ENCODE measurements at places on chromosomes 3 and 15.

- no peak for DNase-seq
Observed at GRCh38 chr3:10255835-10256234, 7.6 kb downstream of the TATDN2 start.

GRCh38 chr3:50156549-50157493 lies 1.7 kb downstream of the SEMA3F start:
- no peak for DNase-seq

- DNase-seq: peak; percentile 74
Observed at GRCh38 chr3:193865339-193865738, 270.6 kb upstream of the HES1 start.

GRCh38 chr3:185062191-185062590 lies 90.7 kb downstream of the C3orf70 start:
- no peak for DNase-seq

DNA sequence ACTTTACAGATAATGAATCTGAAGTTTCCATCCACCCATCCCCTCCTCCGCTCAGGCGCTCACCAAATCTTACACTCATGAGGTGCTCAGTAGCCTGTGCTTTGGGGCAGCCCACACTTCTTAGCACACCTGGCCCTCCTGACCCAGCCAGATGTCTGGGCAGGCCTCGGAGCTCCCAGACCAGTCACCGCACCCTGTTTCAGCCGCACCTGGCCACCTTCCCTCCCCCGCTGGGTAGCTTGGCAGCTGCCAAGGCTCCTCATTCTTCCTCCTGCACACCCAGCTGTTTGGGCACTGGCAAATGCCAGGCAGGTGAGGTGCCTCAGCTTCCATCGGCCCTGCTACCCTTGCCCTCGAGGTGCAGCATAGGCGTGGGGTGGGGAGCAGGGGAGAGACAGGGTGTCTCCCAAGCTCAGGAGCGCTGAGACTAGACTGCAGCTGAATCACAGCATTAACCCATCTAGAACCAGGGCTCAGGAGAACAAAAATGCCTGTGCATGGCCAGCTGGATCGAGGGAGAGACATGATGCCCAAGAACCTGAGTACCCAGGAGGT lies 45.8 kb downstream of the CDC25A start:
- no peak for DNase-seq

GRCh38 chr15:71730277-71731144 lies 79.8 kb upstream of the NR2E3 start:
- peak; percentile 63 for DNase-seq

- no peak for DNase-seq
Observed at GRCh38 chr3:14640734-14641133, 10.8 kb upstream of the CCDC174 start.

DNA sequence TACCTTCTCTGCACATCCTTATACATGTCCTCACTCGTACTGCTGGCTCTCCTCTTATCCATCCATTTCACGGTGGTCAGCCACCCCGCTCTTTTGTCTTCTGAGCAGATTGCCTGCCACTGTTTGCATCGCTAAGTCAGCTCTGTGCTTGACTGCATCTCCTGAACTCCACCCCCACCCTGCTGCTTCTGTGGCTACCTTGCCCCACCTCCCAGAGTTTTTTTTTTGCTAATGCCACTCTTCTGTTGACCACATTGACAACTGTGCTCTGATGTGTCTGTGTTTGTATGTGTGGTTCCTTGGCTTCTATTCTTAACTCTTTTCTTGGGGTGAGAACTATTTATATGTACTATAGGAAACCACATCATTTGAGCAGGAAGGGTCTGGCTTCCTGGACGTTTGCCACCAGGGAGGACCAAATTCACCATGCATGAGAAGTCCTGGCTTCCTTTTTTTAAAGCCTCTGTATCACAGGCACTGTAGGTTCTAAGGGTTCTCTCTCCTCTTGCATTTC lies 12.8 kb upstream of the MTMR10 start:
- DNase-seq: peak; percentile 75

GRCh38 chr3:18752273-18752934 lies 327.3 kb upstream of the SATB1 start:
- DNase-seq: no peak

DNA sequence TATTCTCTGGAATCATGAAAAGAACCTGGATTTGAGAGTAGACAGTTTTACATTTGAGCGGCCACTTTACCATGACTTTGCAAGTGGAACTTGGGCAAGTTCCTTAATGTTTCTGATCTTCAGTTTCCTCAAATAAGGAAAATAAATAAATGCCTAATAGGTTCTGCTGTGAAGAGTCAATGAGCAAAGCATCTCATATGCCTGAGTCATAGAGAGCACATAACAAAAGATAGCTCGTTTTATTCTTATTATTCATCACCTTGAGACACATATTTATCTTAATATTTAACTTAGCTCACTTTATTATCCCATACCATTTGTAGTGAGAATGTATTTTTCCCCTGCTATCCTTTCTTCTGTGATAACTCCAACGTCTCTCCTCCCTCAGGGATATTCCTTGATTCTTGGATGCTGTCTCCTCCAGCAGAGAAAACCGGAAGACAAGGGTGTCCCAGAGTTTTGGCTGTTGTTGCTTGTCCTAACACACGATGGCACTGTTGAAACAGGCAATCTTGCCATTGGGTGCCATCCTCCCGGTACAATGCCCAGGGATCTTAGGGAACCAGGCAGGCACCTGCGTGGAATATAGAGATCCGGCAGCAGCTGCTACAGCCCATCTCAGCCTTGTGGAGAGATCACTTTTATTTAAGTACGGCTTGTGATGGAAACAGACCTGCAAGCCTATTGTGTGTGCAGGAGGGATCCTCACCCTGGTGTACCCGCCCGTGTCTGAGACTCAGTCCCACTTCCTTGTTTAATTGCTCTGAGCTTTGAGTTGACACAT lies 33.3 kb upstream of the VPS33B start:
- DNase-seq: peak; percentile 71

DNA sequence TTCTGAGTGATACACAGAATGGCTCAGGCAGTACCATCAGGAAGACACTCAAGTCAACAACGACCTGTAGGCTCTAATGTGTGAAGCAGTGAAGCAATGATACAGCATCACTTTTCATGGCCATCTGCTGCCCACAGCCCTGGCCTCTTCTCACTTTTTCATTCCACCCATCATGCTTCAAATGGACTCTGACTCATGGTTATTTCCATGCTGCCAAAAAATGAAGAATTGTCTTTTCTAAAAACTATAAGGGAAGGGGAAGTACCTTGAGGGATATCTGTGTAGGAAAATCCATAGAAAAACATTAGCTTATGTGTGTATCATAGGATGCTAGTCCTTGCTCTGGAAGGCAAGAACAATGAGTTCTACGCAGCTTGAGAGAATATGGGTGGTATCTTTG lies 11.5 kb downstream of the HGD start:
- DNase-seq: no peak

DNA sequence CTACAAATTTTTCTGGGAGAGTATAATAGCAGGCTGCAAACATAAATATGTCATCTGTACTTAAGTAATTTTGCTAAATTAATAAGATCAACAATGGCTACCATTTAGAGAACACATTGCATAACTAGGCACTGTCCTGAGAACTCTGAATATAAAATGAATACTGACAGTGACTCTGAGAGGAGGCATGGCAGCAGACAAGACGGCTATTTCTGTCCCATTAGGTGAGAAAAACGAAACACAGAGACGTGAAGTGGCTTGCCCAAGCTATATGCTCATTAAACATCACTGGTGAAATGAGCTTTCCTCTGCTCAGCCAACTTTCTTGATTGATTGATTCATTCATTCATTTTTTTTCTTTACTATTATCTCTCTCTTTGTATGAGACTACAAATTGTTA lies 384.3 kb downstream of the PTPRG start:
- no peak for DNase-seq

DNA sequence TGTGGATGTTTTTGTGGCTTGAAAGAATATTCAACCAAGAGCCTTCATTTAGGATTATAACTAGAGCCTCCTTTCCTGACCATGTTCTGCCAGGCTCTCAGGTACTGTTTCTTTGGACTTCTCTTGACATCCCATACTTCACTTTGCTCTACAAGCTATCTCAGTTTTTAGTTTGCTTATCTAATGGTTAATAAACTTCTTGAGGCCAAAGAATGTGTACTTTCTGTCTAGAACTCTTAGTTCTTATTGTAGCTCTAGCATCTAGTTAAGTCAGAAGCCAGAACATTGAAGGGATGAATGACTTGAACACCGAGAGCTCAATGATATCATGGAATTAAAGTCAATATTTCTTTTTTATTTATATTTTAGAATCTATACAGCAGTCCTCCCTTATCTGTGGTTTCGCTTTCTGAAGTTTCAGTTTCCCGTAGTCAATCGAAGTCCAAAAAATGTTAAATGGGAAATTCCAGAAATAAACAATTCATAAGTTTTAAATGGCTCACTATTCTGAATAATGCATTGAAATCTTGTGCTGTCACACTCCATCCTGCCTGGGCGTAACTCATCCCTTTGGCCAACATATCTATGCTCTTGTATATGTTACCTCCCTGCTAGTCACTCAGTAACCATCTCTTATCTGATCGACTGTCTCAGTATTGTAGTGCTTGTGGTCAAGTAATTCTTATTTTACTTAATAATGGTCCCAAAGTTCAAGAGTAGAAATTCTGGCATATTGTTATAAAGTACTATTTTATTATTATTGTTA lies 368.6 kb upstream of the RBMS3 start:
- DNase-seq: no peak

- no peak for DNase-seq
Observed at GRCh38 chr3:102025606-102026270, 176.4 kb downstream of the NFKBIZ start.

DNA sequence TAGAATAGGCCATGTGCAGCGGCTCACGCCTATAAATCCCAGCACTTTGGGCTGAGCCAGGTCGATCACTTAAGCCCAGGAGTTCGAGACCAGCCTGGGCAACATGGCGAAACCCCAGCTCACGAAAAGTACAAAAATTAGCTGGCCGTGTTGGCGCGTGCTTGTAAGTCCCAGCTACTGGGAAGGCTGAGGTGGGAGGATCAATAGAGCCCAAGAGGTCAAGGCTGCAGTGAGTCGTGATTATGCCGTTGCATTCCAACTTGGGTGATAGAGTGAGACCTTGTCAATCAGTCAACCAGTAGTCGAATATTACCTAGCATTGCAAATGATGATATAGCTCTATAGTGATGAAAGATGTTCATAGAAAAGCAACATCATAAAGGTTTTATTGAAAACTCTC lies 51.9 kb downstream of the USP8 start:
- DNase-seq: no peak

DNA sequence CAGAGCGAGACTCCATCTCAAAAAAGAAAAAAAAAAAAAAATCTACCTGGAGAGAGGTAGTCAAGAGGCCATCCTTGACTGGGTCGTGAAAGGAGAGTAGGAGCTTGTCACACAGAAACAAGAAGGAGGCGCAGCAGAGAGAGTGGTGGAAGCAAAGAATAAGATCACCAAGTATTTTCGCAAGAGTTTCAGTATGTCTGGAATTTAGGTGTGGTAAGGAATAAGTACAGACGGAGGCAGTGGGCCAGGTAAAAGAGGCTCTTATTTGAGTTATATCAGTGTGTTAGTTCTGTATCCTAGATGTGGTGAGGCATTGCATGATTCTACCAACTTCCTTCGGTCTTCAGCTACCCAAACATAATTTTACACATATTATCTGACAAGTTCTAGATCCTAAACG lies 14.6 kb upstream of the ATP10A start:
- DNase-seq: no peak

- no peak for DNase-seq
Observed at GRCh38 chr3:181457190-181457589, 254.5 kb upstream of the SOX2 start.

GRCh38 chr3:129449279-129450115 lies 9.5 kb downstream of the IFT122 start:
- DNase-seq: no peak

- DNase-seq: no peak
Observed at GRCh38 chr15:67753891-67754290, 71.4 kb upstream of the SKOR1 start.

DNA sequence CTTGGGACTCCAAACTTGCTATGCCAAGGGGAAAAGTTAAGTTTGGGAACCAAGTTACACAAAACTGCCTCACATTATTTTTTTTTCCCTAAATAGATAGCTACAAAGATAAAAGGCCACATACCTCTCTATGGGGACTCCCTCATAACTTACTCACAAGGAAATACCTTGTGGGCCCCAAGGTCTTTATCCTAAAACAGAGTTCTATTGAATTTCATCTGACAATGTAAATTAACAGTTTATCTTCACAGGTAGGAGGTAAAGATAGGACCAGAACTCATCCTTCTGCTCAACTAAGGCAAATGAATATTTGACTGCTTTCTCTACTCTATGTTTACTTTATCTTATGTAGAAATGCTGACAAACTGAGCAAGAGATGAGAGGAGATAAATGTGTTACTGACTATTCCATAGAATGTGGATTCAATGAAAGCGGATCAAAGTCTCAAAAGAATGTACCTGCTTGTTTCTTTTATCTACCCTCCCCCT lies 1278.0 kb downstream of the OTOL1 start:
- no peak for DNase-seq

- DNase-seq: no peak
Observed at GRCh38 chr3:123198372-123198771, 3.4 kb upstream of the SEC22A start.

GRCh38 chr3:194395212-194395611 lies 3.9 kb downstream of the GP5 start:
- no peak for DNase-seq

DNA sequence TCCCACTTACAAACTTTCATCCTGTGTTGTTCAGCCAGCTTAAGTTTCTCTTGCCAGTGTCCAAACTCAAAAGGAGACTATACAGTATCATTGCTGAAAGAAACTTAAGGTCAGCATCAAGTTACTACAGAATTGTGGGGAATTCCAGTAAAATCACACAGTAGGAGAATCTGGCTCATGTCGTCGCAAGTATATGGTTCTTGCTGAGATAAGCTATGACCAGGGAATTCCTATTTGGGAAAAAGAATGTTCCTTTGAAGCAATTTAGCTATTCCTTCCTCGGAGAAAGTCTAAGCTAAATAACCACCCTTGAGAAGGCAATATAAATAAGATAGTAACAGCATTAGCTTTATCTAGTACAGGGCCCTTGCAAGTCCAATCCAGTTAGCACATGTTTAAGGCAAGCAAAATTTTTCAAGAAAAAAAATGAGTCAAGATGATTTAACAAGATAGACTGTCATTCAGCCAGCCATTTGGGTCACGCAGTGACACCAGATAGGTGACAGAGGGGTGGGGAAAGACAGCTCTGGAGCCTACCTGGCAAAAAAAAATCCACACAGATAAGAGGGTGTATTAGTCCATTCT lies 78.2 kb upstream of the THBS1 start:
- DNase-seq: no peak

DNA sequence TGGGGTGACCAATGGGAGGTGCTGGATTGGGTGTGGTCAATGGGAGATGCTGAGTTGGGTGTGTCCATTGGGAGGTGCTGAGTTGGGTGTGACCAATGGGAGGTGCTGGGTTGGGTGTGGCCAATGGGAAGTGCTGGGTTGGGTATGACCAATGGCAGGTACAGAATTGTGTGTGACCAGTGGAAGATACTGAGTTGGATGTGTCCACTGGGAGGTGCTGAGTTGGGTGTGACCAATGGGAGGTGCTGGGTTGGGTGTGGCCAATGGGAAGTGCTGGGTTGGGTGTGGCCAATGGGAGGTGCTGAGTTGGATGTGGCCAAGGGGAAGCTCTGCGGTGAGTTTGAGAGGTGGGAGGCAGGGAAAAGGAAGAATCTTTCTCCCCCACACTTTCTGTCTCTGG lies 250.0 kb upstream of the PROK2 start:
- DNase-seq: no peak

Measured in GM20000 (cell line).